ENCODE measurements at places on chromosomes 2 and 18.

- no peak for DNase-seq
Measured at GRCh38 chr2:218393750-218394290, 5.8 kb upstream of the CTDSP1 start.

DNA sequence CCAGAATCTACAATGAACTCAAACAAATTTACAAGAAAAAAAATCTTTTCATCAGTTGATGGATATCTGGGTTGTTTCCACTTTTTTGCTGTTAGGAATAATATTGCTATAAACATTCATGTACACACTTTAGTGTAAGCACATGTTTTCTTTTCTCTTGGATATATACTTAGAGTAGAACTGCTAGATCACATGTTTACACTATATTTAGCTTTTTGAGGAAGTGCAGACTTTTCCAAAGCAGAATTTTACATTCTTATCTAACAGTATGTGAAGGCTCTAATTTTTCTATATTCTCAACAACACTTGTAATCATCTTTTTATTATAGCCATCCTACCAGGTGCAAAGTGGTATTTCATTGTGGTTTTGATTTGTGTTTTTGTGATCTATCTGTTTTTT lies 103.6 kb upstream of the RMP24 start:
- DNase-seq = no peak

DNA sequence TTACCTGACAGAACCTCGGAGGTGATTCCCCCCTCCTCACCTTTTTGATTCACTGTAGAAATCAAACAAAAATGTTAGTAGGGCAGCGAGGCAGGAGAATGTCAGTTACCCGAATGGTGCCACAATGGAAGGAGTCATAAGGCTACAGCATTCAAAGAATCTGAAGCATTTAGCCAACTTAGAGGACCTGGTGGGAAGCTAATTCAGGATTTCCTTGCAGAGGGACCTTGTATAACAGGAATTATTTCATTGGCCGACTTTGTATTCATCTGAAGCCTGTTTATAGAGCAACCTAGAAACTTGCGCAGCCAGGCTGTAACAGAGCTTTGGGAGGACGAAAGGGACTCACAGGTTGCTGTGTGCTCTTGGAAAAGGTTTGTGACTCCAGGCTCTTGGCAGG lies 129.1 kb upstream of the MMADHC start:
- no peak for DNase-seq

DNA sequence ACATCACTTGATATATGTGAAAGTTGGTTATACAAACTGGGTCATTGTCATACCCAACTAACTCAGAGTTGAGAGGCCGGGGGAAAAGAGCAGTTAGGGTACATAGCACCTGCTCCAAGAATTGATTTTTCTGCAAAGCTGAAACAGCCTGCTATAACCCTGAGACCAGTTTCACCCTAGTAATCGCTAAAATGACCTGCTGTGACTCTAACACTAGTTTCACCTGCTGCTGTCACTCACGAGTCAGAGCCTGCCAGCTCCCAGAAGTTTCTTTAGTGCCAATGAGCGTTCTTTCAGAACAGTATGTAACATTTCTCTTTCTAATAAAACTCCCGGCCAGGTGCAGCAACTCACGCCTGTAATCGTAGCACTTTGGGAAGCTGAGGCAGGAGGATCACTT lies 28.0 kb downstream of the SRSF7 start:
- DNase-seq = no peak

- no peak for DNase-seq
Measured at GRCh38 chr2:75513616-75514170, 47.0 kb downstream of the EVA1A start.

DNA sequence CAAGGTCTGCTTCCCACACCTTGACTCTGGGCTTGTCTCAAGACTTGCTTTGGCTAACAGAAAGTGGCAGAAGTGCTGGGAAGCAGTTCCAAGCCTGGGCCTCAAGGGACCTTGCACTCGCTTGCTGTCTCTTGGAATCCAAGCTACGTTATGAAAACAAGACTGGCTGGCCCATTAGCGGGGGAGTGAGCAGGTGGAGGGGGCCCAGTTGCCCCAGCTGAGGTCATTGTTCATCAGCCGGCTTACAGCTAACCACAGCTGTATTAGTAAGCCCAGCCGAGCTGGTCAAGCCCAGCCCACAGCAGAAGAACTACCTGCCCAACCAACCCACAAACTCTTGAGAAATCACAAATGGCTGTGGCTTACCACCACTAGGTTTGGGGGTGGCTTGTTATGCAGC lies 63.1 kb downstream of the MARCO start:
- DNase-seq = no peak

- DNase-seq = no peak
Measured at GRCh38 chr2:194060269-194060668, 1596.8 kb upstream of the SLC39A10 start.

GRCh38 chr18:7370802-7371201 lies 139.9 kb downstream of the LRRC30 start:
- DNase-seq = no peak

GRCh38 chr2:129819855-129820254 lies 159.6 kb upstream of the RAB6C start:
- DNase-seq = no peak

DNA sequence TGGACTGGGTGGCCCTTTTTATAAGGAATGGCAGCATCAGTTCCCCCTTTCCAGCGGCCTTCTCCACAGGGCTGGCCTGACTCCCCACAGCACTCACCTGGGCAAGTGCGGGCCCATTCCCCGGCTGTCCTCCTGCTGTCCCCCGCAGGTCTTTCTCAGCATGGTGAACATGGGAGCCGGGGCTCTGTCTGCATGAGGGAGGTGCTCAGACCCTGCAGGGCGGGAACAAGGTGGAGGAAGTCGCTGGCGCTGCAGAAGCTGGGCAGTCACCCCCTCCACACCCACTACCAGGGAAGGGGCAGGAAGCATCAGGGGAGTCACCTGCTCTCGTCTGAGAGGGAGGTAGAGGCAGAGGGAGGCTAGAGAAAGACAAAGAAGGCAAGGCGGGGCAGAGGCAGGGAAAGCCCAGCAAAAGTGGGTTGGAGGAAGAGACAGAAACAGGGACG lies 12.2 kb downstream of the HES6 start:
- no peak for DNase-seq

DNA sequence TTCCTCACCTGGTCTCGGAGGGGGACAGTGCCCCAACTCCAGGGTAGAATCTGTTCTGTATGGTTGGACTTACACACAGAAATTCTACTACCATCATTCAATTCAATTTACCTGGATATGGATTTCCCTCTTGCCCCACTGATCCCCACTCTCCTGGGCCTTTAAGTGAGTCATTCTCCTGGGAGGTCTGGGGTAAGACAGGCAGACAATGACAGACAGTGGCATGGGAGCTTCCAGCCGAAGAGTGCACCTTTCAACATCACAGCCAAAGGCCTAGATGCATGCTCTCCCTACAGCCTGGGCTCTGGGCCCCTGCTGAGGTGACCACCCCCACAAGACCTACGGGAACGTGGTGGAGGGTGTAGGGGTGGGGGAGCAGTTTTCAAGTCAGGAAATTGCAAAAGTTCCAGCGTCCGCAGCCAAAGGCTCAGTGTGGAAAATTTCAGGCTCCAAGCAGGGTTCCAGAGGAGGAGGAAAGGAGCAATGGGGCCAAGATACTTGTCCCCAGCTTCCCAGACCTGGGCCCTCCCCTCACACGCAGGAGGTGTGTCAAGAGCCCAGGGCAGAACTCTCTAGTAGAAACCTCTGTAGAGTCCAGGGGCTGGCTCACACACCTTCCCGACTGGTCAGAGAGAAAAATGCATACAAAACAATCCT lies 296.4 kb downstream of the CYP26B1 start:
- DNase-seq = no peak

- DNase-seq = no peak
Measured at GRCh38 chr2:28209864-28210263, 182.8 kb upstream of the FOSL2 start.

- no peak for DNase-seq
Measured at GRCh38 chr2:36356298-36356989, 866 bp downstream of the CRIM1 start.

GRCh38 chr2:77479895-77480294 lies 42.3 kb downstream of the LRRTM4 start:
- DNase-seq = peak; percentile 6

DNA sequence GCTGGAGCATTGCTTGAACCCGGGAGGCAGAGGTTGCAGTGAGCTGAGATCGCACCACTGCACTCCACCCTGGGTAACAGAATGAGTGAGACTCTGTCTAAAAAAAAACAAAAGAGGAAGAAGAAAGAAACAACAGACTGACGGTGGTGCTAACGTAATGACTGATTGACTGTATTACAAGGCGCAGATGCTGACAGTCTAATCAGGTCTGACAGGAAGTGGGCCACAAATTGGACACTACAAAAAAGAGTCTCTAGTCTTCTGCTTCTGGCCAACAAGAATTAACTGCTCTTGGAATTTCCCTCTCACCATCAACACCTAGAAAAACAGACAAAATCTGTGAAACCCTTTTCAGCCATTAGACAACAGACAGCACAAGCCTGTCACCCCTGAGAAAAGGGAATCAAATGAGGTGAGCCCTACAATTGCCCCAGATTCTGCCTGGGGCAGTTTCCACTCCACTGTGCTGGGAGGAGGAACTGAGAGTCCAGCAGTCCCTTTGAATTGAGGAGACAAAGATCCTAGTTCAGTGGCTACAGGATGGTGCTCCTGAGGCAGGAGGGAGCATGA lies 43.3 kb downstream of the SNED1 start:
- no peak for DNase-seq

GRCh38 chr2:200483729-200484198 lies 26.1 kb downstream of the KCTD18 start:
- DNase-seq = no peak

DNA sequence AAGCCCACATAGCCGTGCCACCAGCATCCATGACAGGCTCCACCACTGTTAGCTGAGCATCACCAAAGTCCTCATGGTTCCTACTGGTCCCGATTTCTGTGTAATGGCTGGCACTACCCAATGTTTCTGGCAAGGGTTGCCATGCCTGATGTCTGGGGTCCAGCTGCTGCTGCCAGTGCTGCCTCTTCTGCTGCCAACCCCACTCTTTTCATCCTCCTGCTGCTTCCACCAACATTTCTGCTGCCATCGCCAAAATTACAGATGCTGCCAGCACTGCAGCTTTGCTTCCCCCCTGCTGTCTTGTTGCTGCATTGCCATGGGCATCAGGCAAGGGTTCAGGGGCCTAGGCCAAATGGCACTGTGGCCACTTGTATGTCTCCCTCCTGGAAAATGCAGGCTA lies 152.9 kb downstream of the LRRTM1 start:
- no peak for DNase-seq

DNA sequence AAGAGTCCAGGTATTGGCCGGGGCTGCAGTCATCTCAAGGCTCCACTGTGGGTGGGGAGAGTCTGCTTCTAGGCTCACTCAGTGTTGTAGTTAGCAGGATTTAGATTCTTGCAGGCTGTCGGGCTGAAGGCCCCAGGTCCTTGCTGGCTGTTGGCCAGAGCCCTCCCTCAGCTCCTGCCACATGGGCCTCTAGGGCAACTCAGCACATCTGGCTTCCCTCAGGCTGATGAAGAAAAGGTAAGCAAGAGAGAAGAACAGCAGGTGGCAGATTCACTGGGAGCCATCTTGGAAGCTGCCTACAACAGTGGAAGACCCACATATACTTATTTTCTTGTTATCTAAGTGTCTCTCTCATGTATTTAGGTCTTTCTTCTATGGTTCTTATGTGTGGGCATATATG lies 4.3 kb downstream of the MRPS9 start:
- no peak for DNase-seq

DNA sequence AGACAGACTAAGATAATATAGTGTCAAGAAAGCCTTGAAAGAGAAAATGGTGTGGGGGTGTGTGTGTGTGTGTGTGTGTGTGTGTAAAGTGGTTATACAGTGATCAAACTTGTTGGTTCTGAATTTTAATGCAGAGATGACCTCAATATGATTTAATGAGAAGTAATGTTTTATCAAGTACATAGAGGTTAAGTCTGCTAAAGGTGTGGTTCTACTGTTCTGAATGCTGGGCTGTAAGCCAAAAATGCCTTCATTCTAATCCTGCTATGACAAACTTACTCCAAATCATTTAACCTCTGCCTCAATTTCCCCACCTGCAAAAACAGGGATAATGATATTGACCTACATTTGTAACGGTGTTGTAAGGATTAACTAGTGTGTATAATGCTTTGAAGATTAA lies 87.9 kb downstream of the WDPCP start:
- DNase-seq = no peak

DNA sequence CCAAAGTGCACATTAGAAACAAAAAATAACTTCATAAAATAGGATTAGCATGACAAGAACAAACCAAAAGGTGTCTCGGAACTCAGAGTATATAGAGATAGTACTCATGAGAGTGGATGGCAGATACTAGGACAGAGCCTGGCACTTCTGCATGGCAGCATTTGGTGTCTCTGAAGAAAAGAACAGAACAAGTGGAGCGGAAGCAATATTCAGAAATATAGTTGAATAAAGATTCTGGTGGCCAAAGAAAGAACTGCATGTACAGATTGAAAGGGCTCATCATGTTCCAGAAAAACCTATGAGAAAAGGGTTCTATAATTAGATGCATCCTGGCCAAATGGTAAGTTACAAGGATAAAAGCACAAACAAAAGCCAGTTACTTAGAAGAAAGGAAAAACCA lies 90.9 kb downstream of the CCDC138 start:
- no peak for DNase-seq

- no peak for DNase-seq
Measured at GRCh38 chr18:46209161-46209560, 105.0 kb downstream of the HAUS1 start.

DNA sequence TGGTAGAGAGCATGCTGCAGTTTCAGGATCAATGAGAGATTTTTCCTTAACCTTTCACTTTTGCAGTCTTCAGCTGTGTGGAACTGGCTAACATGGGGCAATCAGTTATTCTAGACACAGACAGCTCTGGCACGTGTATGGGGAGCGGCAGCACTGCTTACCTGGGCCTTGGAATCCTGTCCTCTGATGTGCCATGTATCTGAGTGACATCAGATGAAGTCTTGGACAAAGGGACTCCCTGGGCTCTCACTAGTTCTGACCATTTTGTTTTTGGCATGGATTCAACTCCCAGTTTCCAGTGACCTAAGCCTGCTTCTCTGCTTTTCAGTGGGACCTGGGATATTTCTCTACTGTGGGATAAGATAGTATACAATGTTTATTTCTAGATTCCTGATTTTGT lies 54.3 kb downstream of the RNF144A start:
- DNase-seq = no peak

- no peak for DNase-seq
Measured at GRCh38 chr2:164722616-164723338, 101.5 kb upstream of the GRB14 start.

- no peak for DNase-seq
Measured at GRCh38 chr2:237261327-237261726, 152.6 kb downstream of the COL6A3 start.
